Adrenal gland (tissue), 19 donors: ENCODE measurements at places on chromosomes 13 and 19. TPM values are rescaled to one million over a fixed set of nuclear protein-coding genes. Genes with fewer than 3 reads are reported as not detected.

The GDF15 gene
- total RNA-seq = 29.2 TPM

The SELENOW gene
- total RNA-seq = 172 TPM

The C1QTNF9 gene
- not detected for total RNA-seq

The CD209 gene
- total RNA-seq = 0.67 TPM

The KLK15 gene
- total RNA-seq = 2.8 TPM

The PCDH9 gene
- total RNA-seq = 3.5 TPM

The F10 gene
- total RNA-seq = 4.4 TPM

The RGS9BP gene
- 1.4 TPM for total RNA-seq

DNA sequence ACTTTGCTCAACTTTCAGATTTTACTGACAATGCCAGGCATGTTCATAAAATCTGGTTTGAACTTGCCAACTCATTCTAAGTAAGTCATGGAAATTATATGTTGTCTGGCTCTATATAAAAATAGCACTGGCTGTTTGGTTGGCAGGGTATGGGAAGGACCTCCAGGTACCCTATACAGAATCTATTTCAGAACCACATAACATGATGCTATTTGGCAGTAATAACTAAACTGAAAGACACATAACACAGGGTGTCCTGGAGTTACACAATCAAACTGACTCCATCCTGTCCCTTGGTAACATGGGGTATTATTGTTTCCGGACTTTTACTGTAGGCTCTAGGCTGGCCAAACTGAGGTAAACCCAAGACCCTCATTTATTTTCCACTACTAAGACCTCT, 248.8 kb downstream of the RGCC start:
- DNase-seq = no peak
- H3K4me3 ChIP-seq = no peak overlapping the region

DNA sequence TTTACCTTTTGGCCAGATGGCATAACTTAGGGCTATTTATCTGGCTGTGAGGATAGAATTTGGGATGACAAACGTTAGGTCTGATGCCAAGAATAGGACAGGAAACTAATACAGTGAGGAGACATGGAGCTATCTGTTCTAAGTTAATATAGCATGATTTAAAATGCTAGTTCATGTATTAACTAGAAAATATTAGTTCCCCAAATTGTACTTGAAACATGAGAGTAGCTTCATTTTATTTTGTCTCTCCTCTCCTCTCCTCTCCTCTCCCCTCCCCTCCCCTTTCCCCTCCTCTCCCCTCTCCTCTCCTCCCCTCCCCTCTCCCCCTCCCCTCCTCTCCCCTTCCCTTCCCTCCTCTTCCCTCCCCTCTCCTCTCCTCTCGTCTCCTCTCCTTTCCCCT, 101.1 kb upstream of the MYO16 start:
- H3K27ac ChIP-seq = no peak overlapping the region
- no peaks in the 10 kb centered on the region for H3K36me3 ChIP-seq
- peaks cover 3% of the 10 kb centered on the region for H3K27me3 ChIP-seq

- DNase-seq = no peak
- no peaks in the 10 kb centered on the region for H3K27me3 ChIP-seq
- H3K27ac ChIP-seq = no peak overlapping the region
- H3K36me3 ChIP-seq = no peaks in the 10 kb centered on the region
- no peak overlapping the region for H3K4me3 ChIP-seq
These were observed 80.1 kb downstream of the GGACT start for GRCh38 chr13:100508455-100508854.

DNA sequence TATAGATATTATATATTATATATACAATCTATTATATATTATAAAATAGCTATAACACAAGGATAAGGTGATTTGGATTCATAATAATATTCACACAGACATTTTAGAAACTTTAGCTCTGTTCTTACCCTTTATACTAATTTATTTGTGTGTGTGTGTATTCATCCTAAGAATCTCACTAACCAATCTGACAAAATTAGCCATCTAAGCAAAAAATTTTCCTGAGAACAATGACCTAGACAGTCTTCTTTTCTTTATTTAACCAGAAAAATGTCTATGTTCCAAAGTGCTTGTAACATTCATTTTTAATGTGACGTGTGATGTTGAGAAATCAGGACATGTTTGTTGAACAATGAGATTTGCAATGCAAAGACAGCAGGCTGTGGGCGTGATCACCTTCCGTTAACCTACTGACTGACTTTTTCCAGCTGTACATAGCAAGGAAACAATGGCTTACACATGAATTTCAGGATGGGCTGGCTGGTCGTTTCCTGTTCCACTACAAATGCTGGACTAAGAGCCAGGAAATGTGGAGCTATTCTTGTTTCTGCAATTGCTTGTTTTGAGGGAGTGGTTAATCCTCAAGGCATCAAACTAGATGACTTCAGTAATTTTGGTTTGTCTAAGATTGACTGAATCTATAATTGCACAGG, 634.6 kb upstream of the ARGLU1 start:
- no peak overlapping the region for H3K27ac ChIP-seq
- no peak overlapping the region for H3K4me3 ChIP-seq
- H3K4me1 ChIP-seq = no peaks in the 10 kb centered on the region

GRCh38 chr19:14699641-14700040, 9.8 kb downstream of the ZNF333 start:
- no peaks in the 10 kb centered on the region for H3K27me3 ChIP-seq
- no peak overlapping the region for H3K4me3 ChIP-seq
- no peaks in the 10 kb centered on the region for H3K4me1 ChIP-seq
- no peak for DNase-seq
- peaks cover 87% of the 10 kb centered on the region for H3K36me3 ChIP-seq

- no peaks in the 10 kb centered on the region for H3K27me3 ChIP-seq
- H3K4me1 ChIP-seq = no peaks in the 10 kb centered on the region
- no peaks in the 10 kb centered on the region for H3K36me3 ChIP-seq
- no peak for DNase-seq
These were observed 6.6 kb upstream of the CEBPG start for GRCh38 chr19:33366897-33367296.

DNA sequence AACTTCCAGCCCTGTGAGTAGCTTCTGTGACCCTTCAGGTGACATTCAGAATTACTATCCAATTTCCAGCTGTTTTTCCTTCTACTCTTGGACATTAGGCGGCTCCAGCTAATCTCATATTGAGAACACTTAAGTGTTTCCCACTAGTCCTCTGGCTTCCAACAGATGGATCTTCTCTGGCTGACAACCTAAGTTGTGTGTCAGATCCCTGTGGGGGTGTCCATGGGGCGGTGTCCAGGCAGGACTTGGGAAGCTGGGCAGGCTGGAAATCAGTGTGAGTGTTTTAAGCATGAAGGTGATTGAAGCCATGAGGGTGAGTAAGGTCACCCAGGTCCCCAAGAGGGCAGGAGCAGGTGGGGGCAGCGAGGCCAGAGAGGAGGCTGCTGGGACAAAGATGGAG, 10.1 kb downstream of the CNOT3 start:
- DNase-seq = no peak
- peaks cover 100% of the 10 kb centered on the region for H3K36me3 ChIP-seq
- H3K4me3 ChIP-seq = no peak overlapping the region
- no peaks in the 10 kb centered on the region for H3K27me3 ChIP-seq
- H3K4me1 ChIP-seq = no peaks in the 10 kb centered on the region

DNA sequence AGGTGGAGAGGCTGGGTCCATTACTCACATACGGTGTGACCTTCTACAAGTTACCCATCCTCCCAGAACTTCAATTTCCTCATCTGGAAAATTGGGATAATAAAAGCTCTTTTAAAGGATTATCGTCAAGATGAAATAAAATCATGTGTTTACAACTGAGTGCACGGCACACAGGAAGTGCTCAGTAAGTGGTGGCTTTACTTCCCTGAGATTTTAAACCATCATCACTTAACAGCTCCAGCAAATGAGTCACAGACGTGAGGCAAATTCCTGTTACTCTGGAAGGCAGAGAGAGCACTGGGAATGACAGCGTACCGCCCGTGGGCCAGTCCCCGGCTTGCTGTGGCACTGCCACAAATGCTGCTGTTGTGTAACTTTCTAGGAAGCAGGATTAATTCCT, 64.1 kb downstream of the MRPL57 start:
- no peaks in the 10 kb centered on the region for H3K27me3 ChIP-seq
- no peaks in the 10 kb centered on the region for H3K36me3 ChIP-seq
- no peak for DNase-seq
- no peak overlapping the region for H3K4me3 ChIP-seq

DNA sequence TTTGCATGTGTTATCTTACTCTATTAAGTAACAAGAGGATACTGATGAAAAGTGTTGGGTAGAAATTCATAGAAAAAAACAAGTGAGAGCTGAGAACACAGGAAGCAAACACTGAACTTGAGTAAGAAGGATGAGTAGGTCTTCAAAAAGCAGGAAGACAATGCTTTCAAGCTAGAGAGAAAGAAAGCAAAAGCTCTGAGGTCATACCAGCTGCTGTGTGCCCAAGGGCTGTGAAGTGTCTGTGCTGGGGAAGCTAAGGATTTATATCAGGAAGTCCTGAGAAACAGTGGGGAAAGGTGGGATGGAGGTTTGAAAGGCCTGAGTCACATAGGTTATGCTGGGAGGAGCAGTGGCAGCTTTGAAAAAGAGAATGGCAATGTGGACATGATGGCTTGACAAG, 145.5 kb upstream of the MAB21L1 start:
- H3K27me3 ChIP-seq = no peaks in the 10 kb centered on the region
- no peak for DNase-seq
- H3K4me3 ChIP-seq = no peak overlapping the region
- no peak overlapping the region for H3K27ac ChIP-seq
- no peaks in the 10 kb centered on the region for H3K36me3 ChIP-seq
- H3K4me1 ChIP-seq = no peaks in the 10 kb centered on the region

DNA sequence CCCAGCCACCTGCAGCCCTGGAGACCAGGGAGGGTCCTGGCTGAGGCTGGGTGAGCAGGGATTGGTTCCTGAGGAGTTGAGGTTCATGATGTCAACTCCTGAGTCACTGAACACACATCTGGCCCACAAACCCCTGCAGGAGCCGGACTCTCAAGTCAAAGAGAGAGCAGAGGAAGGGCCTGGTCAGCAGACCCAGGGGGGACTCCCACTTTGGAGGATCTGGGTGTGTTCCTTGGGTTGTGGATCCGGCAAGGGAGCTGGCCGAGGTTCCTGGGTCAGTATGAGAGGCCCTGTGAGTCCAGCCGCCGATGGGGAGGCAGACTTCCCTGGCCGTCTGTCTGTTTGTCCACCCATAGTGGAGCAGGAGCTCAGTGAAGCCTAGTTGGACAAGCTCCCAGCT, 4.0 kb downstream of the SLC7A10 start:
- peaks cover 25% of the 10 kb centered on the region for H3K27me3 ChIP-seq
- DNase-seq = no peak
- H3K27ac ChIP-seq = no peak overlapping the region
- H3K4me3 ChIP-seq = no peak overlapping the region
- no peaks in the 10 kb centered on the region for H3K36me3 ChIP-seq

- H3K27me3 ChIP-seq = no peaks in the 10 kb centered on the region
- H3K36me3 ChIP-seq = peaks cover 52% of the 10 kb centered on the region
- H3K27ac ChIP-seq = no peak overlapping the region
- H3K4me3 ChIP-seq = no peak overlapping the region
- DNase-seq = no peak
- peaks cover 4% of the 10 kb centered on the region for H3K4me1 ChIP-seq
These were observed 5.9 kb downstream of the DOHH start for GRCh38 chr19:3494559-3494958.

DNA sequence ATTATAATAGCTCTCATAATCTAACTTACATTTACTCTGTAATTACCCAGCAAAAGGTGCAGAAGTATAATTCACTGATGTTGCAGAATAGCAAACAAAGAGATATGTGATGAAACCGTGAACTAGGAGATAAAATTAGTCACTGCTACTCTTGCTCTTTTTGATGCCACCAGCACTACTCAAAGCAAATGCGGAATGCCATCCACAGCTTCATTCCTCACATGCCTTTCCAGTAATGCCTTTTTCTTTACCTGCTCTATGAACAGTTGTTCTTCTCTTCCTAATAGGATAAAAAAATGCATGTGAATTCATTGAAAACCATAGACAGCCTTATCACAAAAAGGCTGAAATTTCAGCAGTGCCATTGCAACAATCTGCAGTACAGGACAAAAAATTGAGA, 1129.5 kb downstream of the DIAPH3 start:
- no peaks in the 10 kb centered on the region for H3K36me3 ChIP-seq
- H3K4me1 ChIP-seq = no peaks in the 10 kb centered on the region
- no peak overlapping the region for H3K27ac ChIP-seq
- no peaks in the 10 kb centered on the region for H3K27me3 ChIP-seq

DNA sequence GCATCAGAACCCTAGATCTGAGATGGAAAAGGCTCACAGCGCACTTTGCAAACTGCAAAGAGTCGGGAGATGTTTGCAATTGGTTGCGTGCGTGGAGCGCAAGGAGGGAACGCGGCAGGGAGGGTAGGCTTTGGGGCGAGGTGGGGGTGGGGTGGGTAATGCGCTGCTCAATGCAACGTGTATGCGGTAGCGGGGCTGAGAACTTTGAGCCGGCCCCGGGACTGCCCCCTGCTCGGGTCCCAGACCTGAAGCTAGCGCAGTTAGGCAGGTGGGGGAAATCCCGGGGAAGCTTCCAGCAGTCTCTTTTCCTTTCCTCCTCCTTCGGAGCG, 971 bp downstream of the FOSB start:
- H3K4me1 ChIP-seq = peaks cover 27% of the 10 kb centered on the region
- peak overlapping the region; percentile 90 for H3K27ac ChIP-seq
- H3K36me3 ChIP-seq = no peaks in the 10 kb centered on the region
- no peak overlapping the region for H3K4me3 ChIP-seq
- DNase-seq = no peak

GRCh38 chr13:85405316-85405897, 393.8 kb downstream of the SLITRK6 start:
- H3K27ac ChIP-seq = no peak overlapping the region
- H3K4me3 ChIP-seq = no peak overlapping the region
- no peak for DNase-seq
- no peaks in the 10 kb centered on the region for H3K4me1 ChIP-seq
- H3K36me3 ChIP-seq = no peaks in the 10 kb centered on the region
- no peaks in the 10 kb centered on the region for H3K27me3 ChIP-seq

- no peaks in the 10 kb centered on the region for H3K27me3 ChIP-seq
- no peaks in the 10 kb centered on the region for H3K4me1 ChIP-seq
- H3K27ac ChIP-seq = no peak overlapping the region
- no peak overlapping the region for H3K4me3 ChIP-seq
These were observed 26.3 kb upstream of the GJB6 start for GRCh38 chr13:20258208-20258962.

- no peaks in the 10 kb centered on the region for H3K4me1 ChIP-seq
- H3K27ac ChIP-seq = no peak overlapping the region
- no peak overlapping the region for H3K4me3 ChIP-seq
- peaks cover 3% of the 10 kb centered on the region for H3K27me3 ChIP-seq
- H3K36me3 ChIP-seq = no peaks in the 10 kb centered on the region
These were observed 159.6 kb upstream of the ZNF536 start for GRCh38 chr19:30212574-30212973.

GRCh38 chr13:44487989-44488388, 88.1 kb downstream of the TSC22D1 start:
- H3K27me3 ChIP-seq = no peaks in the 10 kb centered on the region
- H3K4me1 ChIP-seq = no peaks in the 10 kb centered on the region
- H3K36me3 ChIP-seq = no peaks in the 10 kb centered on the region

DNA sequence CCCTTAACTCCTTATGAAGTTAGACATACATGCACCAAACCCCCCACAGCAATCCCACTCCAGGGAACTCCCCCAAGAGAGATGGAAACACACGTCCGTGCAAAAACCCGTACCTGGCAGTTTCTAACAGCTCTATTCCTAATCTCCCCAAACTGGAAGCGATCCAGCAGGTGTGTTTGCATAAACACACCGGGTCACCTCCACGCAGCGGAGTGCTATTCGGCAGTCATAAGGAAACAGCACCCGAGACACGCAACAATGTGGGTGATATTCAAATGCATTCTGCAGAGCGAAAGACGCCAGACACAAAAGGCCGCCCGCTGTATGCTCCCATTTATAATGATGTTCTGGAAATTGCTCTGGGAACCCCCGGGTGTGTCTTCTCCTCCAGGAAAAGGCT, 6.8 kb upstream of the ZNRF4 start:
- H3K27me3 ChIP-seq = peaks cover 23% of the 10 kb centered on the region
- no peak for DNase-seq
- no peak overlapping the region for H3K27ac ChIP-seq
- H3K4me1 ChIP-seq = no peaks in the 10 kb centered on the region
- H3K4me3 ChIP-seq = no peak overlapping the region
